ENCODE measurements at places on chromosomes 5 and 9.

DNA sequence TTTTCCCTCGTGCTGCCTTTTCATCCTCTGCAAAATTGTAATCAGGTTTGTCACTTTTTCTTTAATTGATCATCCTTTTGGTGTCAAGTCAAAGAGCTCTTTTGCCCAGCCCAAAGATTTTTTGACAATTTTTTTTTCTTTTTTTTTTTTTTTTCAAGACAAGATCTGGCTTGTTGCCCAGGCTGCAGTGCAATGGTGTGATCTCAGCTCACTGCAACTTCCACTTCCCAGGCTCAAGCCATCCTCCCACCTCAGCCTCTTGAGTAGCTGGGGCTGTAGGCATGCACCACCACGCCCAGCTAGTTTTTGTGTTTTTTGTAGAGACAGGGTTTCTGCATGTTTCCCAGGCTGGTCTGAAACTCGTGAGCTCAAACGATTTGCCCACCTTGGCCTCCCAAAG is 36.7 kb downstream of the CDK7 start:
- DNase-seq: no peak

DNA sequence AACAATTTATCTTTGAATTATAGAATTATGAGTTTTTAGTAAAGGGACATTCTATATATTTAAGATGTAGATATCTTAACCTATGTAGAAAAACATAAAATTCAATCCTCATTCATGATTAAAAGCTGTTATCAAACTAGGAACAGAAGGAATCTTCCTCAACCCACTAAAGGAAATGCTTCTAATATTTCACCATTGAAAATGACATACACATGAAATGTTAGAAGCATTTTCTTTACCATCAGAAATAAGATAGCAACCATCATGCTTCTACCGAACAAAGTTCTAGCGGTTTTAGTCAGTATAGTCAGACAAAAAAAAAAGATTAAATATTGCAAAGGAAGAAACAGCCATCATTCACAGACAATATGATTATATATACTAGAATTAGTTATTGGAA is 32.2 kb downstream of the SHOC1 start:
- no peak for DNase-seq

DNA sequence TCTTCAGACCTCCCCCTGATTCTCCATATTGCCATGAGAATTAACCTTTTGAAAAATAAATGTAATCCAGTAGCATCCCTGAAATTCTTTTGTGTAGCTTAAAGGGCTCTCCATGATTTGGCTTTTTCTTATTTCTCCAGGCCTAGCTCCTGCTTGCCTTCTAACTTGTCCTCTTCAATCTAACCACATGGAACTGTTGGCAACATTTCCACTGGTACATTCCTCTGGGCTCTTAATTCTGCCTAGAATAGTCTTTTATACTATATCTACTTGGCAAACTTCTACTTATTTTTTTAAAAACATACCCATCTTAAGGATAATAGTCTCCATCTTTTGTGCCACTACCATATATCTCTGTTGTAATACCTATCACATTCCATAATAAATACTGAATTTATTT is 54.1 kb downstream of the GNG10 start:
- no peak for DNase-seq

GRCh38 chr9:125932746-125933455 is 185.7 kb downstream of the PBX3 start:
- no peak for DNase-seq

DNA sequence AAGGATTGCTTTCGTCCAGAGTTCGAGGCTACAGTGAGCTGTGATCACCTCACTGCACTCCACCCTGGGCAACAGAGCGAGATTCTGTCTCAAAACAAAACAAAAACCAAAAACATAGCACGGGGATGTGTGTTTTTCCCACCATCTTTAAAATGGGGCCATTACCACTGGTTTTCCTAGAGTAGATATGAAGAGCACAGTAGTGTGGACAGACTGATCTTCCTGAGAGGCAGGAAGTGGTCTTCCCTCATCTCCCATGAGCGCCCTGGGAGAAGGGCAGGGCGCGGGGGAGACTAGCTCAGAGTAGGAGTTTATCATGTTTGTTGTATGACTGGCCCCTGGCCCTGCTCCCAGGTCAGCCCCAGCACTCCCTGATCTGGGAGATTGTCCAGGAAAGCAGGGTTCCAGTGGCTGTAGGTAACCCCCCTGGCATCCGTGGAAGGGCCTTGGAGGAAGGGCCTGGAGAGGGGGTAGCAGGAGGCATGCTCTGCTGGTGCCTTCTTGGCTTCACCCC is 2.3 kb downstream of the SUSD3 start:
- DNase-seq: no peak
